ENCODE measurements at places on chromosomes 4 and X.

- DNase-seq, result no peak
These were observed 62.0 kb downstream of the AWAT2 start for GRCh38 chrX:69987691-69988090.

- no peak for DNase-seq
These were observed 23.7 kb upstream of the CSN1S1 start for GRCh38 chr4:69907151-69907550.

- DNase-seq, result no peak
These were observed 107.8 kb downstream of the ADRA2C start for GRCh38 chr4:3874028-3874415.

- DNase-seq, result no peak
These were observed 27.1 kb downstream of the FHIP1A start for GRCh38 chr4:151436093-151436518.

DNA sequence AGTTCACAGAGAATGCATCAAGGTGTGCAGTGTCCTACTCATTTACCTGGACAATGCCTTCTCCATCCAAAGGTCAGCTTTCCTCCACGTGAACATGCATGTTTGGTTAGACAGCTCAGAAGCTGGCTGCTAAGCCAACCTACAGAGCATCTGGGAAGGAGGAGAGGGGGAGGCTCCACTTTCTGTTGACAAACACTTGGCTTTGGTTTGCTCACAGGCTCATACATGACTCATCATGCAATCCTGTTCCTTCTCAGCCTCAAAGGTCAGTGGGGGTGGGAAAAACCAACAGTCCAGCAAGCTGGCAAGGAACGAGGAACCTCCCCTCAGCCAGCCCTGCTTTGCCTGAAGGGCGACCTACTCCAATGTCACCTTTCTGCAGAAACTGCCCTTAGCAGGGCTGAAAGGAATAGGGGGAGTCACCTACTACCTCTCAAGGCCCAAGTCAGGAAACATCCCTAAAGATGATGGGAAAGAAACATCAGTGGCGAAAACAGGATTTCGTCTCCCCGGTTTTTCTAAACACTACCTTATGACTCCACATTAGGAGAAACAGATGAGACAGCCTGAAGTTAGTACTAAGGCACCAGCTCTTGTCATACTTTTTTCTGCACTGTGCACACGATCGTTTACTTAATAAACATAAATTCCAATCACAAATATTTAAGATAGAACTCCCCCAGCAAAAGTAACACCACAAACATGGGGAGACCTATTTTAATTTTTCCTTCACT is 37.9 kb downstream of the RELL1 start:
- DNase-seq, result no peak

DNA sequence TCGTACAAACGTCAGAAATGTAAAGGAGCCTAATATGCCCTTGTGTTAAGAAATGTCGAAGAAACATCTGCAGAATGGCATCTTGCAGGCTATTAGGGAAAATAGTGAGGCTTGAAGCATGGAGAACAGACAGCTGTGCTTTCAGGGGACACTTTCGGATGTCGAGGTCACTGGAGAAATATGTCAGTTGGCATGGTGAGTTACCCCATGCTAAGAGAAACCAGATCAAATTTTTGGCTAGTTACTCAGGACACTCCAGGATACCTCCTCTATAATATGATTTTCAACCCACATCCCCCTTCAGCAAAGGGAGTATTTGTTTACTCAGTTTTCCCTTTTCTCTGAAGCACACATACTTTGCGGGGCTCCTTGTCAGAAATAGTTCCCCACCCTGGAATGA is 171.4 kb downstream of the GPC3 start:
- DNase-seq, result no peak

DNA sequence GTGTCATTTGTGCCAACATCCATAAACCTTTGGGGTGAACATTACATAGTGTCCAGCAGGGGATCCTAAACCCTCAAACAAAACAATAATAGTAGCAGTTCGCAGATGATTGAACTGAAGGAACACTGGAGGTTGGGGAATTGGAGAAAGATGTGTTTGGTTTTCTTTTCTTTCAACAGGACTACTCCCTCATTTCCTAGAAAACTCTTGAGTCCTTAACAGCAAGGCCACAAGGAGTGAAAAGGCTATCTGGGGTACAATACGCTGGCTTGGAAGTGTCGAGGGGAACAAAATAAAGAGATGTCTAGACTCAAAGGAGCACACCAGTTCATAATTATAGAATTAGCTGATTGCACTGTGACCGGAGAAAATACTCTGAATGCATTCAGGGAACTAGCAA is 72.1 kb downstream of the IDS start:
- no peak for DNase-seq

- no peak for DNase-seq
These were observed 11.2 kb downstream of the WWC2 start for GRCh38 chr4:183110244-183110643.

DNA sequence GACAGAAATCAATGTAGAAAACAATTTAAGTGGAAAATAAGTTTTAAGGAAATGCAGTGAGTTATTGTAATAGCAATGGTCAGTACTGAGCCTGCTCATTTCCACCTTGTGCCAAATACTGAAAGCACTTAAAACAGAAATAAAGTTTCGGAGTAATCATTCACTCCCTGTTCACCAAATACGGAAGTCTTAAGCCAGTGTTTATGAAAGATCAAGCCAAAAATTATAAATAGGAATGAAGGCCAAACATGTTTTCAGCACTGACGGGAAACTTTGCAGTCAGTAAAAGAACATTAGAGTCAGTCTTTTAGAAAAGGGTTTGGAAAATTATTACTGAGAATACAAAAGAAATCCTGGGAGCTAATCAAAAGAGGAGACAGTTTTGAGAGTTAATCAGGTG is 178.6 kb downstream of the DMD start:
- no peak for DNase-seq

DNA sequence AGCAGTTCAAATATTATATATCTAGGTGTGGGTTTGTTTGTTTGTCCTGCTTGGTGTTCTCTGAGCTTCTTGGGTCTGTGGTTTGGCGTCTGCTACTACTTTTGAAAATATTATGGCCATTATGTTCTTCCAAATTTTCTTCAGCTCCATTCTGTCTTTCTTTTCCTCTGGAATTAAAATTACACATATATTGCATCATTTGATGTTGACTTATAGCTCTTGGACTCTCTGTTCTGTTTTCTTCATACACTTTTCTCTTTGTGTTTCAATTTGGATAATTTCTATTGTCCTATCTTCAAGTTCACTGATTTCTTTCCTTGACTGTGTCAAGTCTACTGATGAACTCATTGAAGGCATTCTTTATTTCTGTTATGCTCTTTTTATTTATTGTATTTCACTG is 65.2 kb upstream of the ZNF81 start:
- DNase-seq, result no peak

DNA sequence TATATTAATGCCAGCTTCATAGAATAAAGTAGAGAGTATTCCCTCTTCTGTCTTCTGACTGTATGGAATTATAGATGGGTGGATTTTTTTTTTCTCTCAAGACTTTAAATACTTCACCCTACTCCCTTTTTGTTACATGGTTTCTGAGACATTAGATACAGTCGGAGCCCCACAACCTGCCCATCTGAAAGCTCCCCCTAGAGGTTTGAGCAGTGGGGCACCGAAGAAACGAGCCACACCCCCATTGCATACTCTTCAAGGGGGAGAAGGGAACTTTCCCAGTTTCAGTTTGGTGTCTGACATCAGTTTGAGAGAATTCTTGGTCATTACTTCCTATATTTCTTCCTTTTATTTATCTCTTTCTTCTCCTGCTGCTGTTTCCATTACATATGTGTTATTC is 437.6 kb upstream of the AGA start:
- DNase-seq, result no peak

DNA sequence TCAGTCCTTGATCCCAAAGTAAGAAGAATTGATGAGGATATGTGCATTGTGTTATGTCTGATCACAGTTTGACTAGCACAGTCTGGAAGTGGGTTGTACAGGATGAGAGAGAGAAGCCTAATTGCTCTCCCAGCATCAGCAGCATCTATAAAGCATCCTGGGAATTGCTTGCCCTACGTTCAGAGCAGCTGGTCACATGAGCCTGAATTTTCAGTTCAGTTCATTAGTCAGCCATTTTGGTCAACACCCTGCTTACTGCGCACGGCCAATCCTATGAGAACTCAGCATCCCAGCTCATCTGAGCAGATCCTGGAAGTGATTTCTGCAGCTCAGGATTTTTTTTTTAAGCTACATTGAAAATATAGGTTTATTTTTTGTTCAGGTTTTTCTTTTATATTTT is at the start of gene RUFY3:
TSS of gene RUFY3 (plus strand) at position 218 of the 400 bp plus-strand sequence. CDS start 610 bp downstream, outside the sequence.
- no peak for DNase-seq

GRCh38 chrX:139052461-139052860 is 340.9 kb upstream of the FGF13 start:
- no peak for DNase-seq

DNA sequence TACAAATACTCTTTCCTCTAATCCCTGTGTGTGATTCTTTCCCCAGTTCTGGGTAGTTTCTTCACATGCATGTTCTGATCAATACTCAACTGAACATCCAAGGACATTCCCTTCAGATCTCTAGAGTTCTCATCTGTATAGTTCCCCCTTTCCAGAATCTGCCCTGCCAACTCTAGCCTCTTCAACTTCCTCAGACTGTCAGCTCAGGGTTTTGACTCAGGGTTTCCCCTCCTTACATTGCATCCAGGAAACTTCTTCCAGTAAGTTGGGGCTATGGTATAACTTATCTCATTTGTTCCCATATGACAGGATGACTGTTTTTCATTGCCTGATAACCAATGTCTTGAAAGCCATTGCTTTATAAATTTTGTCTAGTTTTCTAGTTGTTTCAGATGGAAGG is 14.2 kb upstream of the ANKRD17 start:
- no peak for DNase-seq

- no peak for DNase-seq
These were observed 393.8 kb downstream of the INPP4B start for GRCh38 chr4:142452161-142452855.

GRCh38 chr4:15035159-15035558 is 32.9 kb downstream of the CPEB2 start:
- no peak for DNase-seq

GRCh38 chrX:137749246-137749645 is 183.3 kb downstream of the ZIC3 start:
- no peak for DNase-seq

- DNase-seq, result no peak
These were observed 189.6 kb downstream of the BCOR start for GRCh38 chrX:39907964-39908661.

DNA sequence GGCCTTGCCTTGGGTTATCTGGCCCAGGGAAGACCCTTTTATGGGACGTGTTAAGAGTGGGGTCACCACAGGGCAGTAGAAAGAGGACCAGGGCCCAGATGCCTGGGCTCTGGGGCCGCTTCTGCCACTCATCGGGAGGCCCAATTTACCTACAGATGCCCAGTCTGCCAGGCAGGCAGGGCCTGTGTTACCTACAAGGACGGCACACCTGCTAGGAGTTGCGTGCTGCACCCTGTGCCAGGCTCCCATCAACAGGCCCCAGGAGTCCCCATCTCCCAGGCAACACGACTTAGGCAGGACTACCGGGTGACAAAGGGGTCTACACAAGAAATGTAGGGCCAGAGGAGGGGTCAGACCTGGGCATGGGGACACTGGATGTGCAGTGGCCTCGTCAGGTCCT is 34.6 kb downstream of the WDR1 start:
- no peak for DNase-seq

DNA sequence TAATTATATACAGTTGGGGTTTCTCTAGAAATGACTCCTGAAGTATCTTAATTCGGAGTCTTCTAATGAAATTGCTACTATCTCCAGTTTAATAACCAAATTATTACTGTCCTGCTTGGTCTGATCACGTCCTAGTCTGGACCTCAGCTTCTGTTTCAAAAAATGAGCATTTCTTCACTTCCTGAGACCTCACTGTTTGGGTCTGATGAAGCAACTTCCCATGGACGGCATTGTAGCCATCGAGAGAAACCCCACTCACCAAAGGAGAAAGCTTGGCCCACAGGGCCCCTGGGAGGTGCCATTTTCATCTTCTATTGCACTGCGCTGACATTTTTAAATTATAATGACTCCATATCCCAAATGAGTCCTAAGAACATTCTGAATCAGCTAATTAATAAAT is 178.0 kb downstream of the MGST2 start:
- DNase-seq, result no peak

GRCh38 chr4:174672276-174672675 is 150.0 kb upstream of the HPGD start:
- no peak for DNase-seq
